ENCODE measurements at places on chromosomes 13 and 19.

GRCh38 chr13:40169476-40169875 is 497.0 kb downstream of the FOXO1 start:
- DNase-seq, result no peak

DNA sequence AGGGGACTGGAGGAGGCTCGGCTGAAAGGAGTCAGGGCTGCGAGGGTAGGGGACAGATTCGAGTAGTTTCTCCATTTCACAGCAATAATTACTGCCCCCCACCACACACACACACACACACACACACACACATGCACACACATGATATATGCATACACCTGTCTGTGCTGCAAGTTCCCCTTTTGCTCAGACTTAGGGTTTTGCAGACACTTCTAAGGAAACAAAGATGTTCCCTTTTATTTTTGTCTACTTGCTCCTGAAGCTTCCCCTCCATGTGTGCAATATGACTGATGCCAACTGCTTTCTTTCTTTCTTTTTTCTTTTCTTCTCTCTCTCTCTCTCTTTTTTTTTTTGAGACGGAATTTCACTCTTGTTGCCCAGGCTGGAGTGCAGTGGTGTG is 13.4 kb downstream of the MBD3L2B start:
- no peak for DNase-seq

DNA sequence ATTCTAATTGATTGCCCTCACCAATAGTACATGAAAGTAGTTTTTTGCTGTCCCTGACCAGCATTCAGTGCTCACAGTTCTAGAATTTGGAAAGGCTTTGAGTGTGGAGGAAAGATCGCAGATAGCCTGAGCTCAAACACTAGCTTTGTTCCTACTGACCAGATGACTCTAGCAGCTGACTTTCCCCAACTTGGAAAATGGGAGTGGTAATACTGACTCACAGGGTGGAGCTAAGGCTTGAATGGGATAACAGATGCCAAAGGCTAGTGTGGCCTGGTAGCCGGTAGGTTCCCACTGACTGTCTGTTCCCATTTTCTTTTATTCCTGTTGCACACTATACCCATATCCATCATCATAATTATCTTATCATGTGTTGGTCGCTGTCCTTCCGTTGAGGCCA is 3.7 kb downstream of the ZSCAN22 start:
- DNase-seq, result peak; percentile 86

DNA sequence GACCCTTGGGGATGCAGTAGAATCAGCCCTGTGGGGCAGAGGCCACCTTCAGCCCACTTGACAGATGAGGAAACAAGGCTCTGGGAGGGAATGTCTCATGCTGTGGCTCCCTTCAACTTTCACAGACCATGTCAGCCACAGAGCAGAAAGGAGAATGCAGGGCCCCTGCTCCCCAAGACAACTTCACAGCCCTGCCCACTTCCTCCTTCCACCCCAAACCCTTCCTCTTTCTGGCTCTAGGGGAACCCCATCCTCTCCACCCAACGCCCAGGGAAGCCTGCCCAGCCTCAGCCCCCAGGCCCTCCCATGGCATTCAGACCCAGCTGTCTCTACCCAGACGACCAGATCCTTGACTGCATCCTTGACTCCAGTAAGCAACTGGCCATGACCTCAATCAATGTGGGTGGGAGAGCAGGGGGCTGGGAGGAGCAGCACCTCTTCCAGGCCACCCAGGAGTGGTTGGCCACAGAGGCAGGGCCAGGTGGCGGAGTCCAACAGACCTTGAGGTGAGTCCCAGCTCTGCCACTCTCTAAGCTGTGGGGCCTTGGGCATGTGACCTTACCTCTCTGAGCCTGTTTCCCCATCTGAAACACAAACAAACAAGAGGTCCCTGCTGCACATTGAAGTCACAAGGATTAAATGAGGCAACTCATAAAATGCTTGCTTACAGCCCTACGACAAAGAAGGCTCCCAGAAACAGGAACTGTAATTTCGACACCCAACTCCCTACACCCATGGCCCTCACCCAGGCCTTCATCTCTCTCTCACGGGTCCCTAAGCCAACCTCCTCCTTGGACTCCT is 15.8 kb downstream of the DEDD2 start:
- no peak for DNase-seq

DNA sequence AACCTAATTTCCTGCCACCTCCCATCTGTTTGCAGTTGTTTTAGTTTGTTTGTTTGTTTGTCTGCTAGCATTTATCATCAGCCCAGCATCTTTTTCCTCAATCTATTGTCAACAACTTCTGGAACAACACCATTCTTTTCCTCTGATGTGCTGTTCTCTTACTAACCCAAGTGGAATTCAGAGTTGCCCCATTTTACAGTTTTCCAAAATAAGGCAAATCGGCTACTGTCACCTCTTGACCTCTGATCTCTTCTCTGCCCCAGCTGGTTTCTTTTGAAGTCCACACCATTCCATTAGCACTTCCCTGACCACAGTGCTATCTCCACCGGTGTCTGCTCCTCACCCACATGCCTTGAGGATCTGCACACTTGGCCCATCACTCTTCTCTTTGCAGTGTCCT is 102.4 kb downstream of the EFNB2 start:
- no peak for DNase-seq

- DNase-seq, result peak; percentile 1
Observed at GRCh38 chr19:2511570-2511969, 35.6 kb downstream of the GADD45B start.
